ENCODE measurements at places on chromosomes 3 and 15. TPM values are rescaled to one million over a fixed set of nuclear protein-coding genes. Genes with fewer than 3 reads are reported as not detected.

DNA sequence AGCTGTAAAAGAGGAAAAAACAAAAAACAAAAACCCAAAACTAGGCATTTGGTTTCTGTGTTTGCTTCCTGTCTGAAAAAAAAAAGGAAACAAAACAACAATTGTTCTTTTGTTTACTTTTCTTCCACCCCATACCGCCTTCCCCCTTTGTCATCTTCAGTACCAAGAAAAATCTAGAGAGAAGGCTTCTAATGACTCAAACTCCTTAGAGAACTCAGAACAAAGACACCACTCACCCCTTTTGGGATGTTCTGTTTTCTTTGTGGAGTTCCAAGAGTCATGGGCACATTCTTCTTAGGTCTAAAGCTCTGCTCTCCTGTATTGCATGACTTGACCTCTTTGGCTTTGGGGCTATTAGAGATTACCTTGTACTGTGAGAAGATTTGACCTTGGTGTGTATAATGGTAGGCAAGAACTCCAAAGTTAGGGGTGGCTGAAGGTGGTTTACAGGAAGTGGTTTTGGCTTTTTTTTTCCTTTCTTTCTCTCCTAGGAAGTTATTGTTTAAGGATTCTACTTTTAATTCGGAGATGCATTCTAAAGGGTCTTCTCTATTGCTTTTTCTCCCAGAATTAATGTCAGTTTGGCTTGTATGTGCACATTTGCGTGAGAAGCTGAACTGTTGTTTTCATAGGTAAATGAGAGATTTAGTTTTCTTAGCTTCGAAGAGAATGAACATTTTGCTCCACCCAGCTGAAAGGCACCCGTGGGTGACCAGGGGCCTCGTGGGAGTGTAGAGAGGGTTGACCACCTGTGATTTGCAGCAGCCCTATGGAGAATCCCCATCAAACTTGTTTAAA lies 39.5 kb upstream of the ZBTB20 start:
- DNase-seq, result no peak

DNA sequence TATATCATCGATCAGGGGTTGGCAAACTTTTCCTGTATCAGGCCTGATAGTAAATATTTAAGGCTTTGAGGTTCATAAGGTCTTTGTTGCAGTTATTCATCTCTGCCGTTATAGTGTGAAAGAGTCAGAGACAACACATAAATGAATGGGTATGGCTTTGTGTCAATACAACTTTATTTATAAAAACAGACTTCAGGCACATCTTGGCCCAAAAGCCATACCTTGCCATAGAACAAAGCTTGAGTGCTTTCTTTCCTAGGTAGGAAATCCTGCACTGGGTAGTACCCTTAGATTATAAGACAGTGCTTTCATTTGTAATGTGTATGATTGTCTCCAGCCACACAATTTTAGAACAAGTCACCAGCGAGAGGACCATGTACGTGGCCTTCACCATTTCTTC lies 58.9 kb upstream of the MAGI1 start:
- no peak for DNase-seq

- DNase-seq, result no peak
Observed at GRCh38 chr15:77819851-77820728, 187.4 kb upstream of the LINGO1 start.

GRCh38 chr15:101675796-101676582 lies 23.8 kb upstream of the TM2D3 start:
- DNase-seq, result no peak

- DNase-seq, result no peak
Observed at GRCh38 chr3:38173834-38174418, 8.6 kb downstream of the OXSR1 start.

STT3B gene
- 122 TPM for total RNA-seq
